ENCODE measurements at places on chromosomes 6 and 20.

DNA sequence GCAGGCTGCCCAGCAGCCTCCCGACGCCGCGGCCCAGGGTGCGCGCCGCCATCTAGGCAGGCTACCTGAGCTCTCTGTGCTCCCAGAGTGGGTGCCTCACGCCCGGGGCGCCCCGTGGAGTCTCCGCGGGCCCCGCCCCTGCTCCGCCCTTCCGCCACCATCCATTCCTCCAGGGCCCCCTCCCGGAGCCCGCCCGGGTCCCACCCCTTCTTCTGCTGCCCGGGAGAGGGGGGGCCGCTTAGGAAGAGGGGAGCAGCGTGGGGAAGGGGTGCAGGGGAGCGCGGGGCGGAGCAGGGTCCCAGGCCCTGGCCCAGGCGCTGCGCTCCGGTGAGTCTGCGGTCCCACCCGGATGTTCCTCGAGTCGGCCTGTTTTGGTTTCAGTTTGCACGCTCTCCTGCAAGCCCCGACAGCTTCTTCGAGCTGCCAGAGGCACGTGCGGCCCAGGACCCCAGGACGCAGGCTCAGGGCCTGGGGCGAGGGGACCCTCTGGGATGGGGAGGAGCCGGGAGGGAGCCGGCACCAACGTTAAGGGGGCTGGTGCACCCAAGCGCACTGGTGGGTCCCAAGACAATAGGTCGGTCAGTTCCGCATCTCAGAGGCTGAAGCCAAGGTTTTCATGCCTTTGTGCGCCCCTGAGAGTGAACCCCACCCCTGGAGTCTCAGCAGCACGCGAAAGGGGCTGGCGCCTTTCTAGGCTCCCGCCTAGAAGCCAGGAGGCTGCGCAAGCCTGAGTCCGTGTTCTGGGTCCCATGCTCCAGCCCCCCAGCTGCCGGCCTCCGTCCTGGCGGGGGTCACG, at the start of gene ACSS1:
Gene ACSS1, minus strand, starts transcription at position 89 of the 796 bp plus-strand sequence. Its CDS starts 37 bp downstream, at position 52.
- peak; percentile 85 for DNase-seq

DNA sequence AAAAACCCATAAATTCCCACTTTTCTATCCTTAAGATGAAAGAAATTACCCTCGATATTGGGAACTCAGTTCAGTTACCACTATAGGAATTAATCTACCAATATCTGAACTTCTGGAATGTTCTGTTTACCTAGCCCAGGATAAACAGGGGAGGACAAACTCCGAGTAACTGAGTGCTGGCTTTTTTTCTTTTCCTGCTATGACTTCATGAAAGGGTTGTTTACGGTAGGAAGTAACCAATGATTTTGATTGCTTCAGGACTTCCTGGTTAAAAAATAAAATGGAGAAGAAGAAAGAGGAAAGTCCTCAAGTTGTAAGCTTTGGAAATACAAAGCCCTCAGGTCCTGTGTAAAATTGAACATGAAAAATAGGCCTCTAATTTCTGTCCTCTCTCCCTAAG, 167.7 kb downstream of the ZNF217 start:
- no peak for DNase-seq

DNA sequence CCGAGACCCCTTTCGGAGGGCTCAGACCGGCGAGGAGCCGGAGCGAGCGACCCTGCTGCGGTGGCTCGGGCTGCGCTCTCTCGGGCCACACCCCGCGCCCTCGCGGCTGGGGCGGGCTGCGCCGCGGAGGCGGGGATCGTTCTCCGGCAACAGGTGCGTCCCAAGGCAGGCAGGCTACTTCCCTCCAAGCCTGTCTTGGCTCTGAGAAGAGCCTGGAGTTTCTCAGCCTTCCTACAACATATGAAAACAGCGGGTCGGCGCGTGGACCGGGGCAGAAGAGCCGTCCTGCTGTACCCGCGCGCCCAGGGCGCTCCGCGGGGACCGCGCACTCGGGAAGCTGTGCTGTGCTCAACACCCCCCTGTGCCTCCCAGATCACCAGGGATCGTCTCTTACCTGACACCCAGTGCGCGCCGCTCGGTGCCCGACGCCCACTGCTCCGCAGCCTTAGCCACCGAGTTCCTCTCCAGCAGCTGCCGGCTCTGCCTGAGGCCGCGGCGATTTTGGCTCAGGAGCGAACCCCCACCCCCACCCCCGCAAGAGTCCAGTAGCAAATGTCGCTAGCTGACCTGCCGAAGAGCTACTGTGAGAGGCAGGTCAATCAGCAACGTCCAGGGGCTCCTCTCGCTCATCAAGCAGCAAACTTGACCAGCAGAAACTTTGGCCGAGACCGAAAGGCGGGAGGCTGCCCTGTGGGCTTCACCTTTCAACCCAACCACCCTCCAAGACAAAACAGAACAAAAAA, 3.7 kb upstream of the OLIG3 start:
- DNase-seq: peak; percentile 62

GRCh38 chr20:64112691-64113443, 5.5 kb upstream of the NPBWR2 start:
- peak; percentile 19 for DNase-seq

DNA sequence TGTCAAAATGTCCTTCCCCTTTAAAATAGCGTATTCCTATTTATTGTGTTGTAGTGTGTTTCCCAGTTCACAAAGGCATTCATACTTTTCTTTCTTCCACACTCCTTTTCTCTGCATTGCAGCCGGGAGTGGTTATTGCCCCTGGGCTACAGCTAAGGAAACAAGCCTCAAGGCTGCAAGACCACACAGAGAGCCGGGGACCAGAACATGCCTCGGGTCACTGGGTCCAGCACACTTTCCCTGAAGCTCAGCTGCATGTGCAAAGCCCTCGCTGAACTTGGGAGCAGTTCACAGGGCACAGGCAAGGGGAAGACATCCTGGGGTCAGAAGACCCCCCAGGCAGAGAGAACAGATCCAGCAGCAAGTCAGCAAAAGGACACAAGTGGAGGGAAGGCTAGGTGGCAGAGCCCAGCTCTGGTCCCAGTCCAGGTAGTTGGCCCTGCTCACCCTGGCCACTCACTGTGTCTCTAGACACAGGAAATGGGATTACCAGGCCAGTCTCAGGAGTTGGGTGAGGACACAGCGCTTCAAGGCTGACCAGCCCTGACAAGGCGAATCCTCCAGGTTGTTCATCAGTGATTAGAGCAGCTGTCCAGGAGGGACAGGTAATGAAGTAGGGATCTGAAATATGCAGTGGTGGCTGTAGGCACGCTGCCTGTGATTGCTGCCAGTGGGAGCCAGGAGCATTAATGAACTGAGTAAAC, 118.2 kb downstream of the CD83 start:
- DNase-seq: no peak

DNA sequence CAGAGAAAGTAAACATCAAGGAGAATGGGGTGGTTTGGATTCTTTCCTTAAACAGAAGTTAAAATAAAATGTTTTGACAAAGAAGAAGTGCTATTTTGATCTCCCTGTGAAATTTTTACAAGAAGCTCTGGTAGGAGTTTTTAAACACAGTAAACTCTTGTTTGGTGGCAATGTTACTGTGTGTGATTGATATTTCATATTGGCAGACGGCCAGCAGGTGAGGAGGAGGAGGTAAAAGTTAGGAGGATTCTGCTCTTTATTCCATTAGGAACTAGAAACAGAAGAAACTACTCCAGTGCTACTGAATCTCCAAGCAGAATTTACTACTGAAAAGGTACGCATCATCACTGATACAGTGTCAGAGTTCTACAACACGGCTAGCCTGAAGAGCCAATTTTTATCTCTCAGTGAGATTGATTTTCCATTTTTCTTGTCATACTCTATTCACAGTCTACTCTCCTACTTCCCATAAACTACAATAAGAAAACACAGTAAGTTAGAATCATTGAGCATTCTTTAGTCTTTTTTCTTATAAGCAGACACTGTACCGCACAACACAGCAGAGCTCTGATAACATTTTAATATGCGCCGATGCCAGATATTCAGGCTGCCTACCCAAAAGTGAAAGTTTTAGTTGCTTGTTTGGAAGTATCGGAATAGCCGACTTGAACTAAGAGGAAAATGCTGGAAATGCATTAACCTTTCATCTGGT, 21.2 kb upstream of the AFDN start:
- DNase-seq: no peak

GRCh38 chr20:6213311-6213710, 90.5 kb upstream of the FERMT1 start:
- no peak for DNase-seq

GRCh38 chr6:35242906-35243305, 16.6 kb upstream of the ZNF76 start:
- DNase-seq: no peak

DNA sequence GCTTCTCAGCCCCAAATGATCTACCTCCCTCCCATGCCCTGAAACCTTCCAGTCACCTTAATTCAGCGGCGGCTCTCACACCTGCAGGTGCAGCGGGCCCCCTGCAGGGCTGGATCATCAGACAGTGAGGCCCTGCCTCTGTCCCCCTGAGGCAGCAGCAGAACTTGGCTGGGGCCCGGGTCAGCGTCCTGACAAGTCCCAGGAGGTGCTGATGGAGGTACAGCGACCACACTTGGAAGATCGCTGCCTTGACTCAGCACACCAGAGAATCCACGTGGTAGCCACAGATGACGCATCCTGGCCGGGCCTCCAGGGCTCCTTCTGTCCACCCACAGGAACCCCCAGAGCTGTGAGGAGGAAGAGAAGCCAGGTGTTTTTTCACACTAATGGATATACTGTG, 116.4 kb upstream of the THBS2 start:
- DNase-seq: no peak

DNA sequence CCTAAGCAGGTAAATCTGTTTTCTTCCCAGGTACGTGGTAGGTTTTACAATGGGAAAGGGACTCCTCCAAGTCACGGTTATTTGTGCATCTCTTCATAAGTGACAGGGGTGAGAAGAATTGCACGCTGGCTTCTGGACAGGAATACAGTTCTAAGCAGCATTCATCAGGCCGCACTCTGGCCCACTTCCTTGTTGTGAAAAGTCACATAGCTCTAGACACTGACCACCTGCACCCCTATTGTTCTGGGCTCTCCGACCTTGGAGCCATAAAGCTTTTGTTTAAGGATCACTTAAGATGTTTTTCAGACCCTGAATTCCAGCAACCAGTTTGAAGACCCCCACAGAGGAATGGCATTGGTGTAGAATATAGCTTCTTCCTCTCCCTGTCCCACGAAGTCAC, 31.4 kb downstream of the RAMACL start:
- DNase-seq: no peak

DNA sequence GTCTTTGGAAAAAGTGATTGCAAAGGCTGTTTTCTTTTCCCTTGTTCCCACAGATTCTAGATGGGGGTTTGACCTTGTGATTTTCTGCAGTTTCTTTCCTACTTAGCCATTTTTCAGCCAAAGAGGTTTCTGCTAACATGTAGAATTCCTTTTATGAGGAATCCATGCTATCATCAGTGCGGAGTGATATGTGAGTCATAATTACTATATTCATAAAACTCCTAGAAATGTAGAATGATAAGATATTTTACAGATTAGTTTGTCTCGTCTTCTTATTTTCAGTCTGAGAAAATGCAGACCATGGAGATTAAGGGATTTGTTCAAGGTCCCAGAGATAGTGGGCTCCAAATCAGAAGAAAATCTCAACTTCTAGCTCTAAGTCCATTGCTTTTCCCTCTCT, 98.6 kb downstream of the KCNQ5 start:
- no peak for DNase-seq

- DNase-seq: no peak
Observed at GRCh38 chr6:44858998-44859397, 469.1 kb upstream of the RUNX2 start.

GRCh38 chr6:29627755-29628418, 5.1 kb downstream of the GABBR1 start:
- peak; percentile 73 for DNase-seq

DNA sequence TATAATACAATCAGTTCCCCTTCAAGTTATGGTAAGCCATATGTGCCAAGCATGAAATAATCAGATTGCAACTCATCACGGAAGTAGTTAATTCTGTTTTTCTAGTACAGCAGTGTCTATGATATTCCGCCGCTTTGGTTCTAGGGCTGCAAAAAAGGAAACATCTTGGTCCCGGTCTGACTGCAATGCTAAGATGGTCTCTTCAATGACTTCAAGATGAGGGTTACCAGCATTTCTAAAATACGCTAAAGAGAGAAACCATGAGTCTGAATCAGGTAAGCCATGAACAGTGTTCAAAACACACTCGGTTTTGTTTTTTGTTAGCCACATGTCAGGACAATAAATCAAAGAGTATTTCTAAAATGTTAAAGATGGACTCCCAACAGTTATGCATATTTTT, 3.2 kb upstream of the ANKRD60 start:
- no peak for DNase-seq

GRCh38 chr6:99521633-99522151, 6.5 kb upstream of the USP45 start:
- no peak for DNase-seq

GRCh38 chr6:32045811-32046449, 7.7 kb downstream of the CYP21A2 start:
- no peak for DNase-seq

GRCh38 chr6:167331565-167331964, 6.7 kb downstream of the TTLL2 start:
- no peak for DNase-seq

DNA sequence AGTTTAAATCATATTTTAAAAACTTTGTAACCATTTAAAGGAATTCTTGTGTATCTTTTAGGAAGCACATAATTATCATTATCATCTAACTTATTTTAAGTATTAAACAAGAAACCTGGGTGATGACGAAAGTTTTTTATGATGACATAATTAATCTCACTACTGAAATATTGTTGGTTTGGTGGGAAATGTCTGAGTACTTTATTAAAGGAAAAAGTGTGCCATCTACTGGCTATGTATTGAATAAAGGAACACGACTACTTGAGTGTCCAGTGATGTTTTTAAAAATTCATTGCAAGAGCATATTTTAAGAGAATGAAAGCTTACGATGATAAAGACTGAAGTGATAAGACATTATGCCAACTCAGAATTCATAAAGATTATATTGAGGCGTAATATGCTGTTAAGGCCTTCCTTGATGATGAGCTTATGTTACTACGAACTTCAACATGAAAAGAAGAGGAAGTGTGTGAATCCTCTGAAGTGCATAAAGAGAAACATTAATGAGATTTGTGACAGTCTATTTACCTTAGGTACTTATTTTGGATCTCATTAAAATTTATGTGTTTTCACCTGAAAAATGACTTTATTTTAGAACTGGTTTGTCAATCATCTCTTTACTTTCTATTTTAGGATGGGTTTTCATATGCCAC, 12.0 kb upstream of the TRMT11 start:
- DNase-seq: no peak

GRCh38 chr6:154942770-154943169, 52.3 kb upstream of the TIAM2 start:
- DNase-seq: no peak

GRCh38 chr20:16260911-16261310, 312.3 kb downstream of the KIF16B start:
- DNase-seq: no peak

- DNase-seq: no peak
Observed at GRCh38 chr20:8964959-8965562, 103.8 kb upstream of the PLCB4 start.

DNA sequence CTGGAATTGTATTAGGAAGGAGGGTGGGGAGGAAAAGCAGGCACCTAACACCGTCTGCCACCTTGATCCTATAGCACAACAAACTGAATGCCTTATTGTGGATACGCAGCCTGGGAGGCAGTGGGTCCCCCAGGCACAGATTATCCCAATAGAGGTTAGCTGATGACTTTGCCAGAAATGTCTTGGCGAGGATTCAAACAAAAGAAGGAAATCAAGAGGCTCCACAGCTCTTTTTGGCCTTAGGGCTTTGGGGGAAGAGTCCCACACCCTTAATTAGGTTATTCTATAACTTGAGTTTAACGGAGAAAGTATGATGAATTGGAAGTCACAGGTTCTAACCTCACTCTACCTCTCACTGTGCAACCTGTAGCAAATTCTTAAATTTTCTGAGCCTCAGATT, 102.0 kb downstream of the MRPL14 start:
- no peak for DNase-seq

GRCh38 chr6:146560607-146561006, 17.0 kb downstream of the RAB32 start:
- no peak for DNase-seq

Data from activated T-cell treated with anti-CD3 and anti-CD28 coated beads, Interleukin-2, amount 50 U/mL, for 24 hours (primary cell).